ENCODE measurements at places on chromosomes 12 and 14.

DNA sequence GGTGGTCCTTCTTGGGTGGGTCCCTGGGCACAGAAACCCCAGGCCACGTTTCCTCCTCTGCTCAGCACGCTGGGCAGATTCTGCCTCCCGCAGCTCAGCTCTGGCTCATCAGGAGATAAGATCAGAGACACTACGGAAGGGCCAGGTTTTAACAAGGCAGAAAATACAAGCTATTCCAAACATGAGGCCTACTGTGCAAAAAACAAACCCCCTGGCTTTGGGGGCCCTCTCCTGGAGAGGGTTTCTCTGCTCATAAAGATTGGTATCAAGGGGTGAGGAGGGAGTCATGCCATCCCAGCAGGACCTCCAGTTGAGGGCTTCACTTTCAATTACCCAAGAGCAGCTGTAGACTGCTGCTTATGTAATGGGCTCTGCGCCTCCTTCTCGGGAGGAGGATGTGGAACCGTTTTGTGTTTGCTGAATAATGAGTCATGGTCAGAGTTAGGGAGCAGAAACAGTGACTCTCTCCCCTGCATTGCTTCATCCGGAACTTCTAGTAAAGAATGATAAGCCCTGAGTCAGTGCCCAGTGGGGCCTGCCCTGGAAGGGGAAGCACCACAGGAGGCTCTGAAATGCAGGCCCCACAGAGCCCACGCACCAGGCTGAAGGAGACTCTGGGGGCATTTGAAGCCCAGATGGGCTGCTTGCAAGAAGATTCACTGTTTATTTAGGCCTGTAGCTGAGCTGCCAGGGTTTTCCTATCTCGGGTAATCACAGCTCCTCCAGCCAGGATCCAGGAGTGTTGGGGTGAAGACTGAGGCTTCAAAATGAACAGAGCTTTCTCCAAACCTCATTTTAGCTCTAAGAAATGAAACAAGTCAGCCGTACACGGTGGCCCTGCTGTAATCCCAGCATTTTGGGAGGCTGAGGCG, 79.3 kb downstream of the SSPN start:
- DNase-seq = no peak

DNA sequence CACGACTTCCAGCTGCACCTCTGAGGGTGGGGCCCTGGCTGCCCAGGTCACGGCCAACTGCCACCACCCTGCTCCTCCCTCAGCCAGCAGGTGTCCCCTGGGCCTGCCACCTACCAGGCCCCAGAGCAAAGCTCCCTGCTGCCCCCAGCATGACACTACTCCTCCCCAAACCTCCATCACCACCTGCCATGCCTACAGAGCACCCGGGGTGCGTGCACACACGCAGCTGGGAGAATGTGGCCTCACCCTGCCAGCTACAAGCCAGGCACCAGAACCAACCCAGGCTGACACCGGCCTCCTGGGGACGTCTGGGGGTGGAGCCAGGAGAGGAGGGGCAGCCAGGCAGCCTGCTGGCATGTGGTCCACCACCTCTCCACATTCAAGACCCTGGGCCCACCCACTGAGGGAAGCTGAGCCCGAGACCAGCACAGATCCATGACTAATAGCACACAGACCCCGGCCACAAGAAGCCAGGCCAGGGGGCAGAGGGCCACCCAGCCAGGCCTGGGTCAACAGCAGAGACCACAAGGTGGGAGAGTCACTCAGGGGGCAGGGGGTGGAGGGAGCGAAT, 3.4 kb downstream of the JAG2 start:
- DNase-seq = no peak

DNA sequence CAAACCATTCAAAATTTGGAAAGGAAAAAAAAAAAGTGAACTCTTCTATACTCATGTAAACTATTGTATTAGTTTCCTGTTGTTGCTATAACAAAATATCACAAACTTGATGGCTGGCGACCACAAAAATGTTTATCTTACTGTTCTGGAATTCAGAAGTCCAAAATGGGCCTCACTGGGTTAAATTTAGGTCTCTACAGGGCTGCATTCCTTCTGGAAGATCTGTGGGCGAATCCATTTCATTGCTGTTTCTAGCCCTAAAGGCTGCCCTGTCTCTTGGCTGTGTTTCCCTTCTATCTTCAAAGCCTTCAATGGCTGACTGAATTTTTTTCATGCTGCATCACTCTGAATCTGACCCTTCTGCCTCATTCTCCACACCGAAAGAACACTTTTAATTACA, 105.1 kb upstream of the NAV3 start:
- no peak for DNase-seq

GRCh38 chr12:57483466-57483865, 3.8 kb upstream of the ARHGAP9 start:
- no peak for DNase-seq

DNA sequence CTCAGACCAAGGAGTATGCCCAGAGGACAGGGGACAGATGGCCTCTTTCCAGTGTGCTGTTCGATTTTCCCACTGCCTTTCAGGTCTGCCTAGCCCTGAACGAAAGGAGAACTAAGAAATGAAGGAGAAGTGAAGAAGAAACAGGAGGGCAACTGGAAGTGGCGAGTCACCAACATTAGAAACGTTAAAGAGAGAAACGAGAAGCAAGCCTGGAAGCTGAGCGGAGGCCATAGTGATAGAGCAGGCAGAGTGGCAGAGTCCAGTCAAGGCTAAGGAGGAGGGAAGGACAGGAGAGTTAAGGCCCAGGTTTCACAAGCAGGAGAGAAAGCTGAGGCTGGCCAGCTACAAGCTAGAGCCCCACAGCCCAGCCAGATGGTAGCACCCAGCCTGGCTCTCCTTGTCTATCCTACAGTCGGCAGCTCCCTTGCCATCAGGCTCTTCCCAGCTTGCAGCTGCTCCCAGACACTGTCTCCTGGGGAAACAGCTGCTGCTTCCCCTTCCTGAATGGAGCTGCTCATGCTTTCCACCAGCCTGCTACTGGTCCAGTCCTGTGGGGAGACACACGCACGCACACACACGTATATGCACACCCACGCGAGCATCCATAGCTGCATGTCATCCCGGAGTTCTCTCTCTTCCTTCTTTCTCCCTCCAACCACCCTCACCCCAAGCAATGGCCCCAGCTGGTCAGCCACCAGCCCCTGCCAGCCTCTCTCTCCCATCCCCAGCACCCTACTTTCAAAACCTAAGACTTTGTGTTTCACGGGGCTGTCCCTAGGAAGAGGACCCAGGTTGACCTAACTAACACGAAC, 139.7 kb upstream of the CCND2 start:
- DNase-seq = no peak

- no peak for DNase-seq
Measured at GRCh38 chr14:68714991-68715924, 77.6 kb downstream of the ZFP36L1 start.

GRCh38 chr12:52805739-52806138, 8.2 kb downstream of the KRT4 start:
- DNase-seq = no peak

- DNase-seq = no peak
Measured at GRCh38 chr12:106527356-106527755, 55.4 kb upstream of the RFX4 start.

DNA sequence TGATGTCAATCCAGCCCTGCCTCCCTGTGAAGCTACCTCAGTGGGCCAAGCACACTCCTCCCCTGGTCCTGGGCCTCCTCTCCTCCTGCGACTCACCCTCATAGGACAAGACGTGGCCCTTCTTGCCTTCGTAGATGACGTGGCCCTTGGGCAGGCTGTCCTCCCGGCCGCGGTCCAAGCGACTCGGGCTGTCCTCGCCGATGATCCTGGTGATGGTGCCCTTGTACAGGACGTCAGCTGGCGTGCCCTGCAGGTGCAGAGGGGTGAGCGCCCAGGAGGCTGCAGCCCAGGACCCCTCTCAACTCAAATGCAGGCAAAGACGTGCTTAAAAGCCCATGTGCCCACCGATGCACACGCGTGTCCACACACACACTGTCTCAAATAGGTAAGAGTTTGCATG, 55.6 kb downstream of the RFLNA start:
- DNase-seq = no peak

DNA sequence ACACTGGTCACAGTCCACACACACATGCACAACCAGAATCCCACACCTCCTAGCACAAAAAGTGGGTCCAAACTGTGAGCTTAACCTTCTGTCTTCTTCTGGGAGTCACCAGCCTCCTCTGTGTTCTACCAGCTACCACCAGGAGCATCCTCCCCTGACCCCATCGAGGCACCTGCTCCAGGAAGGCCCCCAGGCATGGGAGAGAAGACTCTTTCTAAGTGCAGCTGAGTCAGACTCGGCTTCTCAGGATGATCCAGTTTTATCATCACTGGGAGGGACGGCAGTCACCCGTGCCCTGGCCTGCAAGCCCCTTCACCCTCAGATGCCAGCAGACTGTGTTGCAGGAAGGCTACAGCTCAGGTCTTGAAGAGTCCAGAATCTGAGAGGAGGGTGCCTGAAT, 7.9 kb upstream of the ENDOU start:
- DNase-seq = no peak

- DNase-seq = no peak
Measured at GRCh38 chr14:93723001-93723400, 65.3 kb downstream of the PRIMA1 start.

DNA sequence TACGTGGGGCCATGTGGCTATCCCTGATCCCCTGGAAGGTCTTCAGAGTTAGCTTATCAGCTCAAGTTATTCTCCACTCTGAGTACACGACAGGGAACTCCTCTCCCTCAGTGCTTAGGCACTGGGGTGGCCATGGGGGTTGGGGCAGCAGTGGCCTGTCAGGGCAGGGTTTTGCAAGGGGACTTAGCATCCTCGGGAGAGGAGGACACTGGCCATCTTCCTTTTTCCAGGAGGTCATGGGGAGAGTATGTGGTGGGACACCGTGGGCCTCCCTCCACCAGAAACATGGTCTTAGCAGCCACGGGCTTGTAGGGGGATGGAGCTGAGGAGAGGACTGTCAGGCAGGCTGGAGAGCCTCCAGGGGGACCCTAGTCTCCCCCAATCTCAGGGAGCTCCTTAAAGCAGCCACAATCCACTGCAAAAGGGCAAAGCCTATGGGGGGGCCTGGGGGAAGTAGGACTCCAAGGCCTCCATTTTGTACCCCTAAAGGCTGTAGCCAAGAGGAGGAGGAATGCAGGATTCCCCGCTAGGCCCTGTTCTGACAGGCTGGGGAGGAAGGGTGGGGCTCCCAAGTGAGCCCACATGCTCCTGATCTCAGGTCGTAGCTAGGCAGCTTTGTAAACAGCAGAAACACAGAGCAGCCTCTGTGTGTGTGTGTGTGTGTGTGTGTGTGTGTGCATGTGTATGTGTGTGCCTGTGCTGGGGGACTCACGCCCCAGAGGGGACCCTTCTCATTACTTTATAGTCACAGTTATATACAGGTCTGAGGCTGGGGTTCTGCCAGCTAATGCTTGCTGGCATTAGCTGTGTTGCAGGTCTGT, 36.6 kb downstream of the KRT80 start:
- DNase-seq = no peak

- no peak for DNase-seq
Measured at GRCh38 chr12:16369156-16369555, 21.7 kb downstream of the MGST1 start.

DNA sequence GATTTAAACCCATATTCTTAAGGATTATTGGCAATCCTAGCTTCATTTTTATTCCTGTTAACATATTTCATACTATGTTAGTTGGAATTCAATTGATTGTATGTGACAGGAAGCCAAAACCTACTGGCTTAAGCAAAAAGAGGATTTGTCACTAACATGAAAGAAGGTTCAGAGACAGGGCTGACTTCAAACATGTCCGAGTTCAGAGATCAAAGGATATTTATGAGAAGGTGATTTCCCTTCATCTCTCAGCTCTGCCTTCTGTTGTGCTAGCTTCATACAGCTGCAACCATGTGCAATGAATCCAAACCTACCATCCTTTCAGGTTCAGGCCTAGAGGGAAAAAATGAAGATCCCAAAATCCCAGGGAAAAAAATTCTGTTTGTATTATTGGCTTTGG, 349.7 kb downstream of the ATP23 start:
- DNase-seq = no peak

DNA sequence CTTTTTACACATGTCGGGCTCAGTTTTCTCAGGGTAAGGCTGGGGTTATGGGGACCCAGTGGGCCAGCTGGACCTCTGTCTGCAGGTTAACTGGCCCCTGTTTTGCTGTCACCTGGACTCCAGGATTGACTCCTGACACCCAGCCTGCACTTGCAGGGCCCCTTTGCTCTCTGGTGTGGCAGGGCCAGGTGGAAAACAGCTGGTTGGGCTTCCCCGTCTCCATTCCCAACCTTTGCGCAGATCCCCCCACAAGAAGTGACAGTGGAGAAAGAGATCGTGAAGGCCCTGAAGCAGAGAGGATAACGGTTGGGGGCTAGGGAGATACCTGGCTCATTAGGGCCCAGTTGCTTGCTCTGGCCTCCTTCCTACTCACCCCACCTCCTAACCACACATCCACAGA, 1.5 kb upstream of the PPP1R1A start:
- DNase-seq = no peak

DNA sequence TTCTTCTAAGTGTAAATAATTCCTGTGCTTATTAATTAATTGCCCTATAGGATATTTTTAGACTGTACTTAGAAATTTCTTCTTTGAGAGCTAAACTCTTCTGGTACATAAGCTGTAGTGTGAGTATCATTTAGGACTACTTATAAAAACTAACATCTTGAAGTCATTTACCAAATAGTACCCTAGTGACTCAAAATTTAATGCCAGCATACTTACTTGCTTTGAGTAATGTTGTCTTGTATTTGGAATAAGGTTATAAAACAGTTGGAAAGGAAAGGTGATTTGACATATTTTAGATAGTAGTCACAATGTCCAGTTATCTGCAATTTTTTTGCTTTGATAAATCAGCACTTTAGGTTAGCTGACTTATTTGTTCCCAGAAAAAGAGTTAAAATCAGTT, 39.1 kb downstream of the SPATA7 start:
- DNase-seq = no peak

- DNase-seq = no peak
Measured at GRCh38 chr14:85958069-85958468, 428.1 kb downstream of the FLRT2 start.

DNA sequence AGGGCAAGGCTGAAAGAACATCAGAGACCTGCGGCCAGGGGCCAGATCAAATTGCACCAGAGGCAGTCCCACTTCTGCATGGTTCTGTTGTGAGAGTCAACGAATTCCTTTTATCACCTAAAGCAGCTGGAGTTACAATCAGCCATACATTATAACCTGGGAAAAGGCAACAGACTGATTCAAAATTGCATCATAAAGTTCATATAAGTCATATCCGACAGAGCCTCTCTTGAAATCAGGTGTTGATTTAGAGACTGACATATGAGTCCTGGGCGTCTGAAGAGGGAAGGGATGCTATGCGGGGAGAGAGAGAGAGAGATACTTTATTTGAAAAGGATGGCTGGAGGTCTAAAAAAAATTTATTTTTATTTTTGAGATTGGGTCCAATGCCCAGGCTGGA, 89.4 kb downstream of the EFCAB11 start:
- DNase-seq = no peak

DNA sequence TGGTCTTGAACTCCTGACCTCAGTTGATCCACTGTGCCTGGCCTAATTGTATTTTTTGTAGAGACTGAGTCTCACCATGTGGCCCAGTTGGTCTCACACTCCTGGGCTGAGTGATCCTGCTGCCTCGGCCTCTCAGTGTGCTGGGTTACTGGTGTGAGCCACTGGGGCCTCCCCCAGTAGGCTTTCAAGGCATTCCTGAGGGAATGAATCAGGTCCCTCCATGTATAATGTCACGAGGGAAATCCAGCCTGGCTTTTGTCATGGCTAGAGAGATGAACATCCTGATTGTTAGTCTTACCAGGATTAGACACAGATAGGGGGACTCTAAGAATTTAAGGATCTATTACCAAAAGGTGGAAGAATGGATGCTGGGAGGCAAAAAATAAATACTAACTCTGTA, 51.9 kb downstream of the CPSF2 start:
- DNase-seq = no peak

- peak; percentile 15 for DNase-seq
Measured at GRCh38 chr14:96275177-96276112, 19.4 kb downstream of the BDKRB1 start.

- DNase-seq = no peak
Measured at GRCh38 chr12:30880061-30880460, 46.5 kb upstream of the TSPAN11 start.
